ENCODE measurements at places on chromosomes 6 and 20.

GRCh38 chr20:19690462-19690861, 67.6 kb upstream of the RIN2 start:
- DNase-seq: no peak

GRCh38 chr6:158220786-158221442, 52.8 kb downstream of the GTF2H5 start:
- DNase-seq: peak; percentile 77

GRCh38 chr6:169139179-169139971, 114.3 kb downstream of the THBS2 start:
- no peak for DNase-seq

GRCh38 chr6:76814496-76815458, 648.5 kb downstream of the HTR1B start:
- peak; percentile 22 for DNase-seq

GRCh38 chr20:5973971-5974370, 23.5 kb downstream of the MCM8 start:
- no peak for DNase-seq

DNA sequence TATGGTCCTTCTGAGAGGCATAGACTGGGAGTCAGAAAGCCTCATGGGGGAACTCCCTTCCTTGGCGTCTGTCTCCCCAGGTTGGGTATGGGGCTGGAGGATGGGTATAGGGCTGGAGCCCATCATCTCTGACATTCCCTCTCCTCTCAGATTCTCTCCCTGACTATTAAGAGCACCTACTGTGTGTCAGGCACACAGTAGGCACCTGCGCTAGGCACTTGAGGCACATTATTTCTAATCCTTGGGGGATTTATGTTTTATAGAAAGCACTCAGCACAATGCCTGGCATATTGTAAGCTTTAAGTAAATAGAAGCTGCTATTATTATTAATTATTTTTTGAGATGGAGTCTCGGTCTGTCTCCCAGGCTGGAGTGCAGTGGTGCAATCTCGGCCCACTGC, 76.3 kb downstream of the CD40 start:
- DNase-seq: no peak

DNA sequence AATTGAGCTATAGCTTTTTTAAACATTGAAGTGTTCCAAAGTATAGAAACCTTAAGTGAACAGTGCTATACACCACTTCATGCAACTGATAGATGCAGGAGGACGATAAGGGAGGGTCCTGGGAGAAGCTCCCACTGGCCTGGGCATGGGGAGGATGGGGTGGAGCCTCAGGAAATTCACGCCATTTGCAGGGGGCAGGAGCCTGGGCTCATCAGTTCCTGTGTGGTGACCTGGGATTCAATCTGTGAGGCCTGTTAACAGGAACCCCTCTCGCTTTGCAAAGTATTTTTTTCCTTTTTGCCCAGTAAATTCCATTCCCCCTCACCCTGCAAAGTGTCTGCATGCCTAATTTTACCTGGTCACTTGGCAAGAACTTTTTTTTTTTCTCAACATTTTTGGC, 11.0 kb upstream of the ASCC3 start:
- DNase-seq: no peak

DNA sequence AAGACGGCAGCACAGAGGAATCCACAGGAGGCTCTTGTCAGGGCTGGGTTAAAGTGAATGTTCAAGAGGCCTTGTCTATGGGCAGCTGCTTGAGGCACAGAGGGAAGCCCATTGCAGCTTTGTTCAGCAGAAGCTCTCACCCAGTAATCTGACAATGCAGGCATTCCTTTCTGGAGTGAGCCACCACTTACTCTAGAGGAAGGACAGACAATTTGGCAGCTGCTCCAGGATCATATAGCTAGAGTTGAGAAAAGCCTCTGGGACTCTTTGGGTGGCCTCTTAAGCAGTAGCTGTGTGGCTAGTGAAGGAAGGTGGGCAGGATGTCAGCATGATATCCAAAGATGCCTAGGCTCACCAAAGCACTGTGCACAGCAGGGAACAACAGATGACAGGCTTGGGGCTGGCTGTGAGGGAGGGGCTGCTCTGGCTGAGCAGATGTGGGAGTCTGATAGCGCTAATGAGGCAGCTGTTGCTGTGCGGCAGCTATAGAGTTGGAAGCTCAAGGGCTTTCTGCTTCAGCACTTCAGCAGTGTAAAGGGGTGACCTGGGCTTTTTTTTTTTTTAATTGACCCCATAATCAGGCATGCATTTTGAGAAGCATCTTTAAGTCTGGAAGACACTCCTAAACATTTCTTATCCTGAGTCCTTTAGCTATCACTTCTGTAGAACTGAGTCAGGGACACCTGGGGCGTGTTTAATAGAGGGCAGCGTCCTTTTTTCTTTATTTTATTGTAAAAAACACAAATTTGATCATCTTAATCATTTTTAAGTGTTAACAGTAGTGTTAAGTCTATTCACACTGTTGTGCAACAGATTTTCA, 27.2 kb downstream of the CMTR1 start:
- no peak for DNase-seq

DNA sequence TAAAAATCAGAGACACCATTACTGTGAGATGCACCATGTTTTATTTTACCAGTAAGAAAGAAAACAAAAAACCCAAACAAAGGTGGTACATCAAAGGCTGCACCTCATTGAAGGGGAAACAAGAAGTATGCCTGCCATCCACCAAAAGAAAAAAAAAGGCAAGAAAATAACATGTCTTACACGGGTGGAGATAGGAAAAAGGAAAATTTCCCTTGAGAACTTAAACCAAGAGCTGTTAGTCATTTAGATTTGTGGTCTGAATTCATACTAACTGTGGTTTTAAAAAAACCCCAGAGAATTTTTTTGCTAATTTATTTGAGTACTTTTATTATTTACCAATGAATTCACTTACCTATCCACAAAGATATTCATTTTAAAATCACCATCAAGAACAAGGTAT, 144.0 kb downstream of the LRRC1 start:
- DNase-seq: no peak

DNA sequence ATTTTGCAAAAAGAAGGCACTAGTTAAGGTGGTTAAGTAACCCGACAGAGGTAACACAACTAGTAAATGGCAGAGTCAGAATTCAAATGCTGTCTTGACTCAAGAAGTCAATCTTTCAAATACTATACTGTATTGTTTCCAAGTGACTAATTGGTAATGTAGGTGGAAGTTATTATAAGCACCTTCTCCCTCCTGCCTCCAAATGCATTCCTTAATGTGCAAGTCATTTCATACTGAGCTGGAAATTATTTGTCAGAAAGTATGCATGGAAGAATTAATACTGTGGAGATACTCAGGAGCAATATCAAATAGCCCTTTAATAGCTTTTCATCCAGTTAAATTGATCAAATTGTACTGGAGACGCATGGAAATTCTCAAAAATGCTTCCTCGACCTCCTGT, 579.1 kb downstream of the DOK5 start:
- DNase-seq: no peak

GRCh38 chr6:35049900-35050756, 91.0 kb downstream of the TCP11 start:
- DNase-seq: no peak

DNA sequence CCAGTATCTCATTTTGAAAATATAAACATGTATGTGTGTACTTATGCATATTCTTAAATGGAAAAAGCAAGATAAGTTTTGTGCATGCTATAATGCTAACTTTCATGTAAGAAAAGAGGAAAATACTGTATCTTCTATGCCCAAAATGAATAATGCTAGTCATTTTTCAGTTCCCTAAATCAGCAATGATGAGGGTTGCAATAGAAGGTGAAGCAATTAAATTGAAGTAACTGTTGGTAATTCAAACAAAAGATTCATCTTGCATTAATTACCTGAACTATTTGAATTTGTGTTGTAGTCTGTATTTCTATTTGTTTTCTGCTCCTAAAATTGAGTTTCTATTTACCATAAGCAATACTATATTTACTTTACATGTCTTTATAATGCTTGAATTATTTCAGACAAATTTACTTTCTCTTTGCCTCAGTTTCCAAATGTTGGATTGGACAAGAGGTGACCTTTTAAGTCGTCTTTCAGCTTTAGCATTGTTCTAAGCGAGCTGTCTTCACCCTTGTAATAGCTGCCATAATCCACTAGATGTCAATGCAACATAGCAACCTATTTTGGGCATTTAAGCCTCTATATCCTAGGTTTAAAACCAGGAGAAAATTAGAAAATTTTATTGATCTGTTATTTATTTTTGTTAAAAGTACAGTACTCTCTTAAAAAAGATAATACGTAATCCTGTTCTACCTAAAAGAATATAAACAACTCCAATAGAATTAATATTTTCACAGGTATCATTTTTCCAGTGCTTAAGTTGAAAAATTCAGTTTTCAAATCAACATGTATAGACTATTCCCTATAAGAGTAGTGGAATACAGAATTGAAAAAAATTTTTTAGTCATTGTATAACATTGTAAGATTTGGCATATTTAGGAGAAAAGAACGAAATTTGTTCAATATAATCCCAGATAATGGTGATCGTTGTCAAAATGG, 52.3 kb upstream of the IFNGR1 start:
- peak; percentile 34 for DNase-seq

DNA sequence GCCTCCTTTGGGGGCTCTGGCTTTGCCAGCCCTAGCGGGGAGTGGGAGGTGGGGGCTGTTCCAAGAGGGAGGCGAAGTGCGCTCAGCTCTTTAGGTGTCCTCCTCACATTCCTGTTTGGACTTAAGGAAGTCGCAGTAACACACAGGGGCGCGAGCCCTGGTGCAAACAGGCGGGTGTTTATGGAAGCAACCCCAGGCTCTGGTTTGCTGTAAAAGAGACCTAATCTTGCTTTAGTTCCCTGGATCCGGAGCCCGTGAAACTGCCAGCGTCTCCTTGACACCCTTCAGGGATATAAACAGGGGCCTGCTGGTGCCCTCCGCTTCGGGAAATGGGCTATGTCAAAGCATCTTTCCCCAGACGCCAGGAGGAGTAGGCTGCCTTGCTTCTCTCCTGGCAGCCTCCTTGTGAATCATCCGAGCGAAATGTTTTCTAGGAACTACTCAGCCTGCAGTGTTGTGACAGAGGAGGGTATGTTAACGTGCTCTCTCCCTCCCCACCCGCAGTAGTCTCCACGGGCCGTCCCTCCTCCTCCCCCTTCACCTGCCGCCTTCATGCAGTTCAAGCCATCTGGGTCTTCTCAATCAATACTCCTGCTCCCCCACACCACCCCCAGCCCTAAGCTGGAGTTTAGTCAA, 168.0 kb upstream of the LRFN2 start:
- DNase-seq: peak; percentile 5

DNA sequence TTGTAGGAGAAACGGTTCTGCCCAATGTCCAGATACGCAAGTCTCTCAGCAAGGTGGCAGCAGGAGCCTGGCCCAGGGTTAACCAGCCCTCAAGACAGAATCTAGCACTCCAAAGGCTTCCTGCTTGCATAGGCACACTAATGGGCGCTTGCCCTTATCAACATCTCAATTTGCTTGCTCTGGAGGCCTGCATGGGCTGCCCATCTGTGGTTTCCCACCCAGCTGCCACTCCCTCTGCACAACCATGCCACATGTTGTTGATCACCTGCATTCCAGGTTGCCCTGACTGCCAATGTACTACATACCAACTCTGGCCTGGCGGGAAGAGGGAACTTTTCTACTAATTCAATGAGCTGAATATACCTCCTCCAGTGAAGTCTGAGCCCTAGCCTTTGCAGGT, 74.6 kb downstream of the ATG5 start:
- peak; percentile 5 for DNase-seq

- DNase-seq: no peak
Observed at GRCh38 chr20:2820084-2820895, 4.1 kb downstream of the TMEM239 start.

GRCh38 chr6:125154761-125155135, 1.2 kb downstream of the TPD52L1 start:
- peak; percentile 35 for DNase-seq

DNA sequence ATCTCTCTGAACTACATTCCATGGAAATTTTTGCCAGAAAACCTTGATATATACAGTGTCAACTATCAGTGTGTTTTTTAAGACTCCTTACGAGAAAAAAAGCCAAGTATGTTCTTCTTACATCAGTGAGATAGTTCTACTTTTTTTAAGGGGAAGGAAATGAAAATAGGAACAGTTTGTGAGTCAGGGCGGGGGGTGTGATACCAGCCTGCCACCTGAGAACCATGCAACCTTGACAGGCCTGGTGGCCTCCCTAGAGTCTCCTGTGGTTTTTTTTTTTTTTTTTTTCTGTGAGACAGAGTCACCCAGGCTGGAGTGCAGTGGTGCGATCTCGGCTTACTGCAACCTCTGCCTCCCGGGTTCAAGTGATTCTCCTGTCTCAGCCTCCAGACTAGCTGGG, 96.3 kb upstream of the GCM1 start:
- no peak for DNase-seq

- DNase-seq: no peak
Observed at GRCh38 chr20:48448666-48449600, 378.9 kb downstream of the PREX1 start.

- no peak for DNase-seq
Observed at GRCh38 chr6:163489584-163489983, 75.1 kb downstream of the QKI start.

DNA sequence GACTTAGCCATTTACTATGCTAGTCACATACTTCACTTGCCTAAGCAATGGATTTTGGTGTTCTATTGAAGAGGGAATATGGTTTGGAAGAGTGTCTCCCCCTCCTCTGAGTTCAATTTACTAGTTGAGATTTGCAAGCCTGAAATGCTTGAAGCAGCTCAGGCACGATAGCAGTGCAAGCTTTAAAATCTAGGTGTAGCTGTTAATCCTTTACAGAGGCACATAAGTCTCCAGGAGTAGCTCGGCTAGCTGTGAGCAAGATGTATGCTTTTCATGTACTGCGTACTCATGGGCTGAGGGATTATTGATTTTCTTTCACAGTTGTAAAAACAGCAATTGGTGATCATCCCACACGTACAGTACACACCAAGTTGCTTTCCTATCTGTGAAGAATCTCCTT, 726 bp downstream of the FLRT3 start:
- DNase-seq: peak; percentile 74

DNA sequence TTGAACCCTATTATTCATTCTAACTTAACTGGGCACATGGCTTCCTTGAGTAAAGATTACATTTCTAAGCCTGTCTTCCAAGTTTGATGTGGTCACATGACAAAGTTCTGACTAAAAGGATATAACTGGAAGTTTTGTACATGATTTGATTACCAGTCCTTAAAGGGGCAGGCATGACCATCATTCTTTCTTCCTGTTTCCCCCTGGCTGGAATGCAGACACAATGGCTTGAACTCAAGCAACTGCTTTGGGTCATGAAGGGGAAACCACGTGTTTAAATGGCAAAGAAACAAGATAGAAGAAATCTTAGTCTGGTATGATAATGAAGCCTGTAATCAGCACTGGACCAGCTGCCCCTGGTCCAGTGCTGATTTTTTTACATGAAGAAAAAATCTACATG, 15.6 kb upstream of the SHLD1 start:
- DNase-seq: no peak

DNA sequence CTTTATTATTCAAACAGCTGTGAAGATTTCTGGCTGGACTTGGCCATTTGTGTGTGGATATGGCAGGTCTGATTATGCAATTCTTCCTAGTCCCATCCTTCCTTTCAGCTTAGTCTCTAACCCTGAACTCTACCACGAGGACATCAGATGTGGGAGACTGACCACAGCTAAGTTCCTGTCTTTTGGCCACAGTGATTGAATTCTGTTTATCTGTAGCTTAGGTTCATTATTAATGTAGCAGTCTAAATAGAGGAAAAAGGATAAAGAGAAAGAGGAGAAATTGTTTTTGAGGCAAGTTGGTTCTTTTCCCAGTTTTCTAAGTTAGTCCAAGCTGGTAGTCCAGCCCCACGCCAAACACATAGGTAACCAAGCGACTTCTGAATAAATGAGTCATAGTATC, 598.9 kb downstream of the RFPL4B start:
- DNase-seq: no peak
